Nucleus accumbens (tissue), 56 donors: ENCODE measurements at places on chromosomes 4 and X.

GRCh38 chrX:45505214-45505613, 304.5 kb upstream of the DIPK2B start:
- DNase-seq, result no peak

DNA sequence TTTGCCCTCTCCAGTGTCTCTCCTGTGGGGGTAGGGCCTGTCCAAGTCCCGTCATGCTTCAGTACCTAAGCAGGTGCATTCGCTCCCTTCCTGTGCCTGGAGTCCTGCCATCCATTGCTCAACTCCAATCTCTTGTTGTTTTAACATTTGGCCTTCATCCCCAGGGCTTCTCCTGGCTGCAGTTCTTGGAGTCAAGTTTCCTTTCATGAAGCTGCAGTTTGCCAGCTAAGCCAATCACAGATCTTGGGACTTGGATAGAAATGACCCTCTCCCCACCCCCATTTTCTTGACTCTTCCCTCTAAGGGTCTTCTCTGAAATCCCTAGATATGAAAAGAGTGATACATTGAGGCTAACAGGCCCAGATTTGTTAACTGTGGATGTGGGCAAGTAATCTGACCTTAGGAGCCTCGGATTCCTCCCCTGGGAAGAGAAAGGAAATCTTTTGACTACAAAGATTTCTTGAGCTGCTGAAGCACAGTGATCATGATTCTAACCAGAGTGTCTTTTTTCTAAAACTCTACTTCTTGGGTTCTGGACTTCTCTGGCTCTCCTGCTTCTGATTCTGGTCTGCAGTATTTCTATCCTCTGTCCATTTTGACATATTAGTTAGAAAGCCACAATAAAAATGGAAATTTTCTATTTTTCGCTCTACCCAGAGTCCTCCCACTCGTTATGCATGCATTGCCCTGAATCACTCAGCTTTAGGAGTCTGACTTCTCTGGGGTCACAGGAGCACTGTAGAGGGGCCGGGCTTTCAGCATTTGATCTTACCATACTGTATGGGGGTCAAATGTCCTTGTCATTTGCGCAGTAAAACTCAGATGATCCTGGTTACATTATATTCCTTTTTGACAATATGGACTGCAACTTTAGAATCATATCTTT, 61.0 kb downstream of the CHRNA9 start:
- no peak for DNase-seq

DNA sequence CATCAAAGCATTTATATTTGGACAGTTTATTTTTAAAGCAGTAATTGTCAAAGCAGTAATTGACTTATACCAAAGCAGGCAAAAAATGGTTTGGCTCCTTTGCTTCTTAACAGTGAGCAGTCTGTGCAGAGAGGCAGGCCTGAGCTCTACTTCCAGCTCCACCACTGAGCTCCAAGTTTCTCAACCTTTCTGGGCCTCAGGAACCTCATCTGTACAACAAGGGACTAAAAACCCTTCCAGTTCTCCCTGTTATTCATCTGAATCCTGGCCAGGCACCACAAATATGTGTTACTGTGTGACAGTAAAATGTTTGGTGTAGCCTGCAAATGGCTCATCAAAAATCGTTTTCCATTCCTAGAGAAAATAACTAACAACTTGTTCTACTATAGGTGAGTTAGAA, 88.7 kb upstream of the TTC29 start:
- DNase-seq, result no peak

- no peak for DNase-seq
Observed at GRCh38 chr4:48275247-48275646, 5.6 kb upstream of the TEC start.

- DNase-seq, result no peak
Observed at GRCh38 chr4:98677799-98678198, 19.4 kb upstream of the TSPAN5 start.

DNA sequence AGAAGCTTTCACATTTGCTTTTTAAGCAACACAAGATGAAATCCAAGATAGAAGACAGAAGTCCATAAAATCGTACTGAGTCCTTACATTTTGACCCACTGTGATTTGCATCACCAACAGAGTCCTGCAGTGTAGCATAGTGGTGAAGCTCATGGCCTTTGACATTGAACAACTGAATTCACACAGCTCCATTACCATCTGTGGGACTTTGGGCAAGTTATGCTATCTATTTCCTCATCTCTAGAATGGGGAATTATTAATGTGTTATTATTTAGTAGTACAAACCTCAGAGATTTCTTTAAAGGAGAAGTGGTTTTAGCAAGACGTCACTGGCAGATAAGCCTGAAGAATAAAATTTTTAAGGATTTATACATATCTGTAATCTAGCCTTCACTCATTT, 10.7 kb downstream of the GPRIN3 start:
- DNase-seq, result no peak

DNA sequence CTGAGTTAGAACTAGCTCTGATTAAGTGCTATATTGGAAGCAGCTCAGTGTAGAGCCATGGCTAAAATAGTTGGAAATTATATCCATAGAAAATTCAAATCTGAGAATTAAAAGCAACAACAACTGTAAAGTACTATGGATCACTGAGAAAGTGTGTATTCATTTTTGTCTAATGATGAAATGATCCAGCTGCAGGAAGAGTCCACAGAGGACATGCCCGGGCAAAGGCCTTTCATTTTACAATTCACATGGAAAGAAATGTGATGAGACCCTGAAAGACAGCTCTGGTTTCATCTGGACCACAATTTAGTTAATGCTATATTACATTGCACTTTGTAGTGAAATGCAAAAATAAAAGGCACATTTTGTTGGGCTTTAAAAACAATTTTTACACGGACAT, 196.8 kb upstream of the FAT1 start:
- no peak for DNase-seq

GRCh38 chr4:156898373-156899117, 73.1 kb downstream of the PDGFC start:
- DNase-seq, result no peak

GRCh38 chrX:151175283-151176062, 911 bp upstream of the GPR50 start:
- no peak for DNase-seq

DNA sequence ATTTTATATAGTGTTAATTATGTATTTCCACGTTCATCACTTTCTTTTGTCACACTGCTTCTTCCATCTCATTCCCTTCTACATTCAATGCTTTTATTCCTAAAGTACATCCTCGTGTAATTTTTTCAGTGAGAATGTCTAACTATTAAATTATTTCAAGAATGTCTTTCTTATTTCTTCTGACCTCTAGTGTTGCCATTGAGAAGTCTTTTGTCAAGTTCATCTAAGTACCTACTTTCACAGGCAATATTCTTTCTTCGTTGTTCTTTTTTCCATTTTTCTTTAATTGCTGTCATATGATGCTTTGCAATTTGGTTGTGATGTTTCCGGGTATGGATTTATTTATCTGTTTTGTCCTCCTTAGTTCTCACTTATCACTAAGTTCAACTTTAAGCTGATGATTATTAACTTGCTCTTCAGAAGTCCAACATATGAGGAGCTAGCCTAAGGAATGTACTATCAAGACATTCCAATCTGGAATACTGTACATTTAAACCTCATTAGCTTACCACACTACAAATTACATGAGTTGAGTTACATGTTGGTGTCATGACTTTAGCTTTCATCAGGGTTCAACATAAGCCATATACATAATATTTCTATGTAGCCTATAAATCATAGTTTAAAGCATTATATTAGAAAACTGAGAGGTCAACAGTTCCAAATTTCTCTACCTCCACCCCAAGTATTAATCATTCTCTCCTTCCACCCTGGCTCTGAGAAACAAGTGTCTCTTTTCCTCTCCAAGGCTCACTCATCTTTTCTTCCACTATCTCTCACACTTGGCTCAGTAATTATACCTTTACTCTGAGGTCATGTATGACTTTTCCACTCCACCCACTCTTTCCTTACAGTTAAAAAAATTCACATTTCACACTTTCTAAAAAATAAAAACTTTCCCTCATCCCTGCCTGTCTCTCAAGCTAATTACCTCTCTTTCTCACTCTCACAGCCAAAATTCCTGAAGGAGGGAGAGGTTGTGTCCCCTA, 81.5 kb downstream of the COX18 start:
- no peak for DNase-seq

GRCh38 chr4:38290366-38290765, 330.2 kb downstream of the PTTG2 start:
- DNase-seq, result no peak

GRCh38 chr4:121726642-121727268, 30.0 kb upstream of the ANXA5 start:
- DNase-seq, result no peak

GRCh38 chr4:7941111-7941964, 1.7 kb upstream of the AFAP1 start:
- DNase-seq, result no peak

DNA sequence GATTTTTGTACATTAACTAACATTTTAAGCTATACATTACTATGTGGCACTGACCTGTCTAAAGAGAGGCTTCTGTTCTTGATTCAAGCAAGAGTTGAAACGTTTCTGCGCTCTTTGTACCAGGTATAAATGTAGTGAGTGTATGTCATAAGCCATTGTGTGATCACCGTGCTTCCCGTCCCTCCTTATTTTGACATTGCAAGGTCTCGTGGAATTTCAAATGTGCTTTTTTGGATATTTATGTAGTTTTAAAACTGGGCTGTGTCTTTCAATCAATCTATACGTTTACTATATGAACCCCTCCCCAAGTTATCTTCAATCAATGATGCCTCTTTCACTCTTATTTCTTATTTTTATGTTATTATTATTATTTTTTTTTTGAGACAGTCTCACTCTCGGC, at the start of gene KLHL15:
TSS of gene KLHL15 (minus strand) at position 101 of the 400 bp plus-strand sequence. CDS start 20,493 bp downstream, outside the sequence.
- no peak for DNase-seq

DNA sequence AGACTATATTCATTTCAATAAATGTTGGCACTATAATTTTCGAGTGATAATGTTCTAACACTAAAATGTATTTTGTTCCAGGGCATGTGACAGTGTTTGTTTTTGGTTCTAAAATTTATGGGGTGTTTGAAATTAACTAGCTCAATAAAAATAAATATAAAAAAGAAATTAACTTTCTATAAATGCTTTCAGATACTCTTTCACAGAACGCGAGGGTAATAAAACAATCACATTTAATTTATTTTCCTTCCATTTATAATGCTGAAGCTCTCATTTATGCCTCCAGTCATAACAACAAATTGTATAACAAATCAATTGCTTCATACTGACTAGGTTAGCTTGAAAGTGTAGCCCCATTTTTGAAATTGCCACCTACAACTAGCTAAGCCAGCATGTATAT, 122.4 kb upstream of the GPM6A start:
- no peak for DNase-seq

GRCh38 chrX:44733931-44734330, 109.9 kb upstream of the DUSP21 start:
- no peak for DNase-seq

- no peak for DNase-seq
Observed at GRCh38 chr4:56799161-56799759, 22.2 kb downstream of the SPINK2 start.

GRCh38 chrX:34654696-34655490, 2.2 kb downstream of the TMEM47 start:
- DNase-seq, result no peak

DNA sequence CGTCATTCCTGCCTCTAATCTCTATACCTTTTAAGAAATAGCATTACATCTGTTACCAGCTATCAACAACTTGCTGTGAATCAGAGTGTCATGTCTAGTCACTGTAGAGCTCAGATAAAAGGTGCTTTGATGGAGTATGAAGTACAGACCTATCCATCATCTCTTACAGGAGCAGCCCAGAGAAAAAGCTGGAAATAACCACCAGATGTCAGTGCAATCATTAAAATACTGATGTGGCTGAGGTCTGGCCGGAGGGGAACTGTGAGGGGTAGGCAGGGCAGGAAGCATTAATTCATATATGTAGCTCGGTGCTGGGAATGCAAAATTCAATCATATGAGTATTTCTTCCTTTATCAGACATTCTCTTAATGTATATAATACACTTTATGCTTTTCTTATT, 100.6 kb downstream of the AKAP4 start:
- no peak for DNase-seq

GRCh38 chrX:69019073-69019890, 146.0 kb downstream of the PJA1 start:
- DNase-seq, result no peak

- no peak for DNase-seq
Observed at GRCh38 chrX:46340696-46341095, 204.5 kb downstream of the ZNF674 start.

DNA sequence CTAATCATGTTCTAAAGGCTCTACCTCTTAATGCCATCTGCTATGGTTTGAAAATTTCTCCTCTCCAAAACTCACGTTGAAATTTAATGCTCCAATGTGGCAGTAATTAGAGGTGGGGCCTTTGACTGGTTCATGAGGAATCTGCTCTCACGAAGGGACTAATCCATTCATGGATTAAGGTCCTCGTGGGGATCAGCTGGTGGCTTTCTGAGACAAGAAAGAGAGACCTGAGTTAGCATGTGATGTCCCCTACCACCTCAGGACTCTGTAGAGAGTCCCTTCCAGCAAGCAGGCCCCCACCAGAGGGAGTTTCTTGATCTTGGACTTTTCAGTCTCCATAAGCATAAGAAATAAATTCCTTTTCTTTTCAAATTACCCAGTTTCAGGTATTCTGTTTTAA, 65.3 kb downstream of the WDFY3 start:
- DNase-seq, result no peak

DNA sequence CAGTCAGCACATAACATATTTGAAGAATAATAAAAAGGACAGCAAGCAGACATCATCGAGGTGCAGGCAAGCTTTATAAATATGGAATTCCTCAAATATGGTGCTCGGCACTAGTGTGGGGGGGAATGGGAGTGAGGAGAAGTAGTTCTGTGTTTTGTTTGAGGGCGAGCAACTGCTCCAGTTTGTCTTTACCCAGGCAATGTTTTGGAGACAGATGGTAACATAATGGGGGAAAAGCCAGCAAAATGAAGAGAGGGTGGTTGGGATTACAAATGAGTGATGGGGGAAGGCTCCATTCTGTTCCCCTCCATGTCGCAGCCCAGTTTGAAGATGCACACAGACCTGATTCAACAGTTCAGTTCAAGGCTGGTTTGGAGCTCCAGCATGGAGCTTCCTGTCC, 572.9 kb upstream of the DIPK2B start:
- no peak for DNase-seq

- DNase-seq, result no peak
Observed at GRCh38 chrX:10310511-10310910, 153.7 kb downstream of the CLCN4 start.

- no peak for DNase-seq
Observed at GRCh38 chrX:49171752-49172279, at the start of gene PLP2. Gene PLP2, plus strand, starts transcription at chrX:49171898. Its CDS starts 103 bp downstream, at chrX:49172001.

GRCh38 chr4:71456841-71457240, 118.0 kb downstream of the SLC4A4 start:
- no peak for DNase-seq

DNA sequence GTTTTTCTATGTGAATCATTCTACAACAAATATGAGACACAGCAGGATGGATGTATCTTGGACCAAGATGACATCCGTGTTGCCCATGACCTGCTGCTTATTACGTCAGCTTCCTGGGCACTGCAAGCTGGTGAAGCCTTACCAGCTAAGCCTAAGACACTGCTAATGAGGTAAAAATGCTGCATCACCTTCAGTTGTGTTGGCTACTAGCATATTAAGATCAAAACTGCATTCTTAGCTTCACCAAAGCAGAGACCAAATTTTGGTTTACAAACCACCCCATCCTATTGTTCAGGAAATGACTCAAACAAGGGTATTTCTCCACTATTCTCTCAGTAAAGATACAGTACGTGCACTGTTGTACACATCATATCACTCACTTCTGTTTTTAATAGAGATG, 50.3 kb downstream of the MAML3 start:
- no peak for DNase-seq

- no peak for DNase-seq
Observed at GRCh38 chr4:158543191-158543590, 21.5 kb downstream of the RXFP1 start.
